OCI-M1 (cell line): ENCODE measurements at places on chromosomes 5 and 9.
A peak's percentile ranks its signal among the peaks of the same experiment; 100 is the strongest.

DNA sequence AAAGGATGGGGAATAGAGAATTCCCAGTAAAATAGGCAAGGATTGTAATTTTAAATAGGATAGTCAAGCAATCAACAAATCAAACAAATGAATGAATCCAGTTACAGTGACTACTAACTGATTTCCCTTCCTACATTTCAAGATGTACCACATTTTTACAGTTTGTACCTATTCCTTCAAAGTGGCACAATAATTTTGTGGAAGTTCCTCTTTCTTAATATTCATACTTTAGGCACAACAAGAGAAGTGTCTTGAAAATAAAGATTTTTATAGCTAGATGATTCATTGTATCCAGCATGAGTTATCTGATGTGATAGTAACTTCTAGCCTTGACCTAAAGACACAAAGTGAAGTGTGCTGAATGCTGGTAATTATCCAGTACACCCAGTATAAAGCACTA, 122.2 kb upstream of the ACOT12 start:
- DNase-seq: peak; percentile 57

DNA sequence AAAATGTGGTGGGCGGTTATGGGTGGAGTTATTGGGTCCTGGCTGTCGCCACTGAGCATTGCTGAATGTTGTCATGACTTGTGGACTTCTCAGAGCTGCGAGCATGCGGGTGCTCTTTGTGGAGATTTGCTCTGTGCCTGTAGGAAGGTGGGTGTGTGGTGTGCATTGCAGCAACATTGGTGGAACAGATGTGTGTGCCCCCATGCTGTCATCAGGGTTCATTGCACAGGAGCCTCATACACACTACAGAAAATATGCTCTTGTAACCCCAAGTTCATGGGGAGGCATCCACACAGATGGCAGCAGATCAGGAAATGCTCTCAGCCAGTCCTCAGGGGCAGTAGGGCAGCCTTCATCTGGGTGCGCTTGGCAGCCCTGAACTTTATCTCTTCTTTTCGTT, 55.9 kb upstream of the PHF2 start:
- no peak for DNase-seq

DNA sequence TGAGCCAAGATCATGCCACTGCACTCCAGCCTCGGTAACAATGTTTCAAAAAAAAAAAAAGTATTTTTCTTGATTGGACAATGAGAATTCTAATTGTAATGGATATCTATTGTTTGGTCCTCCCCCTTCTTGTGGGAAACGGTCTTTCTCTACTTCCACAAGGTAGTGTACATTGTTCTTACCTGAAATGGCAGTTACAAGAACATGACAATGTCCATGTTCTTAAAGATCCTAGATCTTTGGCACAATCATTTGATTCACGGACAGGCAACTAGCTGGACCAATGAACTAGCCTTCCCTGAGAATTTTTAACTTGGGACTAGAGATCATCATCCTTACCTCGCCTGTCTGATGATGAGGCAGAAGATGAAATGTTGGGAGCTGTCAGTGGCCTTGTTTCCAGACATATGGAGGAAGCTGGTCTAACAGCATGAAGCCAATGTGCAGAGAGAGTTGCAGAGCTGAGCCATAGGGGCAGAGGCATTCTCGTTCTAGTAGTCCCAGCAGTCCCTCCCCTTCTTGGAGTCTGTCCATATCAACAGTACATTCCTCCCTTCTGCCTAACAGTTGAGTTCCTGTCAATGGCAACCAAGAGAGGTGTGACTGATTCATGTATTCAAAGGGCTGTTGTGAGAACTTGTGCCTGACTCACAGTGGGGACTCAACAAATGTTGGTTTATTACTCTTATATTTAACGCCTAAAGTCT, 2.1 kb upstream of the MARCHF6 start:
- DNase-seq: peak; percentile 53

GRCh38 chr5:141484641-141485311, at the start of gene PCDHGC4:
Gene PCDHGC4 (plus strand): TSS chr5:141485030. CDS start chr5:141485174, 144 bp downstream.
- DNase-seq: no peak

GRCh38 chr5:127870914-127871313, 167.7 kb downstream of the CCDC192 start:
- no peak for DNase-seq

DNA sequence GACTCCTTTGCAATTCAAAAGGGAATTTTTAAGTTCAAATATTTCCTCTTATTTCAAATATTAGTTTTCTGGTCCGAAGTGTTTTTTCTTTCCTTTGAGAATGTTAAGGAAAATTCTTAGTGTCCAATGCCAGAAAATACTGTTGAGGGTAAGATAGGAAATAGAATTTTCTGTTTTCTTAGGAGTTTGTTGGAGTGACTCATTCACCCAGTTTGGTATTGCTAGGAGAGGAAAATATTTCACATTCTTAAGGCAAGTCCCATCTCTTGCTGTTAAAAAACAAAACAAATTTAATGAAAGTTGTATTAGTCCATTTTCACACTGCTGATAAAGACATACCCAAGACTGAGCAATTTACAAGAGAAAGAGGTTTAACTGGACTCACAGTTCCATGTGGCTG, 349.2 kb upstream of the ADAMTSL1 start:
- no peak for DNase-seq

GRCh38 chr9:7936163-7936562, 136.6 kb upstream of the DMAC1 start:
- DNase-seq: no peak

DNA sequence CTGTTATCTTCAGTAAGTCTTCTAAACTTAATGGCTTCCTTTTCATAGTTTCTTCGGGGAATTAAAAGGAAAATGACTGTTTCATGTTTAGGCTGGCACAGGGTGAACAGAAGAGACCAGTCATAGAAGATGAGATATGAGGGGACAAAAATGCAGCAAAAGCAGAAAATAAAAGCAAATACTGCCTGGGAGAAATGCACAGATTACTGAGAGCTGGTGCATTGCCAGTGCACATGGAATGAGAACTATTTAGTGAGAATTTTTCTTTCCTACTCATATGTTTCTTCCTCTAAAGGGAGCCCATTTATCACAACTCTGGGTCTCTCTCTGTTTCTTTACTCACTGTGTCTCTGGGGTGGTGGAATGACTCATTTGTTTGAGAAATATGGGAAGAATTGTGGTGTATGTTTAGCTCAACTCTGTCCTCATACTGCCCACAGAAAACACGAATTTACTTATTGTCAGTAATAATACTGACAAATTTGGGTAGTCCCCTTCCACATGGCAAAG, 25.9 kb upstream of the ANKRD55 start:
- DNase-seq: peak; percentile 8

DNA sequence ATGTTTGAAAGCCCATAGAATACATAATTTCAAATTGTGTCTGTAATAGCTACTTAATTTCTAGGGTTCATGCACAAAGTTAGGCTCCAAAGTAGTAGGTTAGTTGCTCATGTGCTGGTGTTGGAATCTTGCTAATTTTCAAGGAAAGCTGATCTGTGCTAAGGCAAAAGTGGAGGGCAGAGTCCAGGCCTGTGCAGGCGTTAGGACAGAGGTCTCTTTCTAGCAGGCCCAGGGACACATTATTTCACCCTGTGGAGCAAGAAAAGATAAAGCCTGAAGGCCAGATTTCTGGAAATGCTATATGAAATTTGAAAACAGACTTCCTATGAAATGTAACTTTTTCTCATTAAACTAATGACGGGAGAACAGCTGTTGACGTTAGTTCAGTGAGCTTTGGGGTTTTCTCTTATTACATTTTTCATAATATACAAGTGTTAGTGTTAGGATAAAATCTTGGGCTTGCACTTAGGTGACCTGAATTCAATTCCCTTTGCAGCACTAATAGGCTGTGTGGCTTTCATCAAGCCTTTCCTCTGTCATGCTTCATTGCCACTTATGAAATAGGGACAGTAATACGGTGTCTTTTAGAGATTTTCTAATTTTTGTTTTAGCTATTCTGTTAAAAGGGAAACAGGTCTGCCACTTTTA, 196.7 kb upstream of the HAPLN1 start:
- DNase-seq: no peak

GRCh38 chr5:64161420-64161819, 4.2 kb upstream of the RNF180 start:
- no peak for DNase-seq

GRCh38 chr5:53871050-53871449, 310.6 kb downstream of the NDUFS4 start:
- peak; percentile 58 for DNase-seq

GRCh38 chr5:9318031-9318430, 227.8 kb downstream of the SEMA5A start:
- DNase-seq: no peak

GRCh38 chr5:101955891-101956290, 340.2 kb downstream of the SLCO4C1 start:
- DNase-seq: no peak

DNA sequence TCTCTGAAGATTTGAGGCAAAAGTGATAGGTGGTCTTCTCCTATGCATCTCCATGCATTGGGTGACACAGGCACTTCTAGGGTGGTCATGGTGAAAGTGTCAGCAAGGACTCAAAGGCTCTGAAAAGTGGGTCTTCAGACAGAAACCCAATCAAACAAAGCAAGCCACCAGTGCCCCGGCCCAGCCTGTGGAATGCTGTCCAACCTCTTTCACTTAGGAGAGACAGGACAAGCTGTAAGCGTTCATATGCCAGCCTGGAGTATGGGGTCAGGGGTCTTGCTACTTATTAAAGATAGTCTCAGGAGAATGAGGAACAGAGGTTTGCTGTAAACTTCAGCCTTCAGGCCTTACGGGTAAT, 324.5 kb downstream of the GADD45G start:
- DNase-seq: no peak

DNA sequence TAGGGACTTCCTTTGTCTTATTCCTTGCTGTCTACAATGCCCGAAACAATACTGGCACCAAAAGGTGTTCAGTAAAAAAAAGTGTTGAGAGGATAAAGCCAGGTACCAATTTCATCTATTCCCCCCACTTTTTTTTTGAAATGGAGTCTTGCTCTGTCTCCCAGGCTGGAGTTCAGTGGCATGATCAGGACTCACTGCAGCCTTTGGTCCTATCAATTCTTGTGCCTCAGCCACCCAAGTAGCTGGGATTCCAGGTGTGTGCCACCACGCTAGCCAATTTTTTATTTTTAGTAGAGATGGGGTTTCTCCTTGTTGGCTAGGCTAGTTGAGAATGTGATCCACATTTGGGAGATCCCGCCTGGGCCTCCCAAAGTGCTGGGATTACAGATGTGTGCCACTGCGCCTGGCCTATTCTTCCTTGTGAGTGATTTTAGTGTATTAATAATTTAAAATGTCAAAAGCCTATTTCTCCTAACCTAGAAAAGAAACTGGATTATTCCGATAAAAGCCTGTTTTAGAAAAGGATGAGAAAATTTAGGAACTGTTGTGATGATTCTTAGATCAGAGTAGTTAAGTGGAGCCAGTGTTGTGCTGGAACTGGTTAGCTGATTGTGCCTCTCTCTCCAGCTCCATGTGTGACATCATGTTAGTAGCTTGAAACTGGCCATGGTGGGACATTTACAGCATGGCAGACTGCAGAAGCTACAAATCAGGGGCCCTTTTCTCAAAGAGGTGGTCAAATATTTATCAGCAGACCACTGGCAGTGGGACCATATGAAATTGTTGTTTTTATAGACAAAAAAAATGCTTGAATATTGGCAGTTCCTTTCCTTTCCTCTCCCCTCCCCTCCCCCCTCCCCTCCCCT, 14.3 kb downstream of the CDC42SE2 start:
- DNase-seq: peak; percentile 40

- DNase-seq: no peak
Observed at GRCh38 chr5:43396762-43397304, 15.4 kb downstream of the CCL28 start.

GRCh38 chr9:33158843-33159776, 8.0 kb downstream of the B4GALT1 start:
- DNase-seq: peak; percentile 79

DNA sequence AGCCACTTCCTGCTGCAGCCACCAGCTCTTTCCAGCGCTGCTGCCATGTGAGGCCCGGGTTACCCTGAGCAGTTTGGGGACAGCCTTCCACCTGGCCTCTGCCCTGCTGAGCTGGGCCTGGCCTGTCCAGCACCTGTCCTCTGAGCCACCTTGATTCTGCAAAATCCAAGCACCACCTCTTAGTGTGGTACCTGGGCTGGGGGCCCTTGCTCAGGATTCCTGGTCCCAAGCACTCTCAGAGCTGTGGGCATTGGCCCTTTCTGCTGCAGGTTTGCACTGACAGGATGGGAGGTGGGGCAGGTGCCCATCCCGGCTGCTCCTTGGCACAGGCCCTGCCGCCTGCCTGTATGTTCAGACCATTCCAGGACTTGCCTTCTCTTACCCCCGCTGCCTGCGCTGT, 309.2 kb upstream of the IRX4 start:
- DNase-seq: no peak

DNA sequence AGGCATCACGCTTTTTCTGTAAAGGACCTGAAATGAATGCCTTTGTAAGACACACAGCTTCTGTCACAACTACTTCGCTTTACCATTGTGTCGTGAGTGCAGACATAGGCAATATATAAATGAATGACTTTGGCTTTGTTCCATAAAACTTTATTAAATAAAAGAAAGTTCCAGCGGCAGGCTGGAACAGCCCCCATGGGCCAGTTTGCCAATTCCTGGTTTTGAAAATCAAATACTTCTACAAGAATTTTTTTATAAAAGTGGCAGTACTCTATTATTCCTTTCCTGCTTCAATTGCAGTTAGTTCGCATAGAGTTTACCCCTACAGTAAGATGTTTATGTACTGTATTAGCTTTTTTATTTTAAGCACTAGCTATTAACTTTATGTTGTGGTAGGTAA, 53.7 kb downstream of the SRFBP1 start:
- no peak for DNase-seq

GRCh38 chr5:170541146-170541769, 37.4 kb downstream of the KCNIP1 start:
- no peak for DNase-seq

GRCh38 chr9:15834541-15834940, 281.7 kb downstream of the CCDC171 start:
- peak; percentile 21 for DNase-seq

GRCh38 chr5:134490925-134491271, 34.6 kb upstream of the JADE2 start:
- no peak for DNase-seq

DNA sequence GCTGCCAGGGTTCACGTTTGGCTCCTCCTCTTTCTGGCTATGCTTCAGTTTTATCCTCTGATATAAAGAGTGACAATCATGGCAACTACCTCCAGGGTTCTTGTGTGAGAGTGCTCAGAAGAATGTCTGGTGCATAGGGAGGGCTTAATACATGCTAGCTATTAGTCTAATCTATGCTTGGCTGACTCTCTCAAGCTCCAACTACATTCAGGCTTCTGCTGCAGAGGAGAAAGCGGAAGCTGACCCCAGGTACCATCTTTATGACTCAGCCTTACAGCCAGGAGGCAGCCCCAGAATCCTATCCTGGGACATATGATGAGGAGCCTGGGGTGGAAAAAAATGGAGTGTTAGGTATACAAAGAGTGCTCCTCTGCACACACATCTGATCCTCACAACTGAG, 32.1 kb upstream of the RASGRF2 start:
- no peak for DNase-seq
